Activated naive CD4-positive, alpha-beta T cell treated with anti-CD3 and anti-CD28 coated beads for 36 hours (primary cell): ENCODE measurements at places on chromosomes 3 and 15. TPM values are rescaled to one million over a fixed set of nuclear protein-coding genes. Genes with fewer than 3 reads are reported as not detected.

CPLX3 gene
- total RNA-seq = not detected

GRCh38 chr3:171809611-171809860, 747 bp downstream of the PLD1 start:
- H3K4me3 ChIP-seq = peak overlapping the region; percentile 76
- no peaks in the 10 kb centered on the region for H3K36me3 ChIP-seq
- peaks cover 37% of the 10 kb centered on the region for H3K27me3 ChIP-seq

- H3K4me3 ChIP-seq = no peak overlapping the region
- no peaks in the 10 kb centered on the region for H3K27me3 ChIP-seq
- H3K36me3 ChIP-seq = no peaks in the 10 kb centered on the region
- no peak overlapping the region for H3K27ac ChIP-seq
These were observed 46.9 kb upstream of the NTRK3 start for GRCh38 chr15:88303395-88303794.

CPEB1 gene
- total RNA-seq = not detected

RARB gene
- not detected for total RNA-seq

MOBP gene
- not detected for total RNA-seq

TF gene
- 0.07 TPM for total RNA-seq

DNA sequence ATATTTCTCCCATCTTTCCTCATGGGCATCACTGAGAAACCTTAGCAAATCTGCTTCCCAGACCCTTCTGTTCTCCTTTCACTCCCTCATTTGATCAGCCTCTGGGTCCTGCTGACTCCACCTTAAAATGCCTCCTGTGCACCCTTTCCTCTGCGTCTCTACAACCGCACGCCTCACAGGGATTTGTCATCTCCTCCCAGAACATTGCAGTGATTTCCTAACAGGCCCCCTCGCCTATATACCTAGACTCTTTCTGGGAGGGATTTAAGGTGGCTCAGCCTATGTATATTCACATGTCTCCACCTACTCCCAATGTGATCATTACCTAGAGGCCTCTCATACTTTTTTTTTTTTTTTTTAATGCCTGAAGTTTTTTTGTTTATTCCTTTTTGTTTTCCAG, 69.2 kb downstream of the LIPC start:
- H3K27ac ChIP-seq = no peak overlapping the region
- no peak for DNase-seq
- no peaks in the 10 kb centered on the region for H3K36me3 ChIP-seq
- peaks cover 21% of the 10 kb centered on the region for H3K4me1 ChIP-seq
- H3K27me3 ChIP-seq = no peaks in the 10 kb centered on the region

DNA sequence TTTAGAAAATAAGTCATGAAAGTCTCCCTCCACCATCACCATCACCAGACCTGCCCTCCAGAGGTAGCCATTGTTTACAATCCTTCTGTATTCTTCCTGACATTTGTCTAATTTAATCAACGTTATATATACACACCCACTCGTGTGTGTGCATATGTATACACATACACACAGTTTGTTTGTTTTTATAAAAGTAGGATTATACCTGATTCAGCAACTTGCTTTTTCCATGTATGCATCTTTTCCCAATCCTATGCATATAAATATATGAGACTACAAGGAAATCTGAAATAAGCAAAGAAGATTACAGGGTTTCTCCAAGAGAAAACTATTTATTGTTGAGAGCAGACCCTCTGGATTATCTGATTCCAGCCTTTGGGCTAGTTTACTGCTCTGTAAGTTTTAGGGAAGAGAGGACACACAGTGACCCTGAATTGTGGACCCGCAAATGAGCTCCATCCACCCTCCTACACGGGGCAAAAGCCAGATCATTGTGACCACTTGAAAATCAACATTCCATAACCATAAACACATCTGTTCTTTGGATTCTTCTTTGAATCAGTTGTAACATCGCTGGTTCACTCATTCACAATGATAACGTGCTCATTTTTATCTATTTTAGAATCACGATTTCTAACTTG, 104.3 kb downstream of the CPN2 start:
- no peaks in the 10 kb centered on the region for H3K36me3 ChIP-seq
- DNase-seq = no peak
- H3K27me3 ChIP-seq = no peaks in the 10 kb centered on the region
- H3K4me1 ChIP-seq = no peaks in the 10 kb centered on the region

DNA sequence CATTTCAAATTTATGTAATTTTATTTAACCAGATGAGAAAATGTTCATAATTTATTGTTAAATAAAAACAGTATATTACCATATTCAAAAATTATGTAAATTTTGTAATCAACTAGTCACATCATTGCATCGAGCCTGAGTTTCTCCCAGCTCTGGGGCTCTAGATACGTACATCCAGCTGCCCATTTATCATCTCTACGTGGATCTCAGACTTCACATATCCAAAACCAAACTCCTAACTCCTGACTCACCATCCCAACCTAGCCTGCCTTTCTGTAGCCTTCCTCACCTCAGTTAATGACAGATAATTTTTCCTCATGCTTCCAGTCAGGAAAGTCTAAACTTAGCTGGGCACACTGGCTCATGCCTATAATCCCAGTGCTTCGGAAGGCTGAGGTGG, 194.8 kb downstream of the SSR3 start:
- H3K4me1 ChIP-seq = no peaks in the 10 kb centered on the region
- no peaks in the 10 kb centered on the region for H3K27me3 ChIP-seq
- no peak for DNase-seq
- H3K4me3 ChIP-seq = no peak overlapping the region
- H3K27ac ChIP-seq = no peak overlapping the region

ADCY5 gene
- total RNA-seq = not detected

DNA sequence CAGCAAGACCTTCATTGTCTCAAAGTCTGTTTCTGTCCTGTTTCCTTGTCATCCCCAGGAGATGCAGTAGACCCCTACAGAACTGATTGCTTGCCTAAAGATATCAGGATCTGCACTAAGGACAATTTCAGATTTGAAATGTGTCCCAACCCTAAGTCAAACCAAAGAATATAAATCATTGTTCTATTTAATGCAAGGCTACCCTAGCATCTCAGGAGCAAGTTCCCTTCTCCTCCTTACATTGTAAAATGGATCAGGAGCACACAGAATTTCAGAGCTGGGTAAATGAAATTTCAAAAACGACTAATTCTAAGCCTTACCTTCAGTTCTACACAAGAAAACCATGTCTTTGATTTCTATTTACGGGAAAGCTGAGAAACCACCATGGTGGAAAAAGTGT, 360.9 kb upstream of the KCNH8 start:
- DNase-seq = no peak
- no peak overlapping the region for H3K4me3 ChIP-seq
- no peaks in the 10 kb centered on the region for H3K36me3 ChIP-seq
- H3K27ac ChIP-seq = no peak overlapping the region
- peaks cover 13% of the 10 kb centered on the region for H3K4me1 ChIP-seq

DNA sequence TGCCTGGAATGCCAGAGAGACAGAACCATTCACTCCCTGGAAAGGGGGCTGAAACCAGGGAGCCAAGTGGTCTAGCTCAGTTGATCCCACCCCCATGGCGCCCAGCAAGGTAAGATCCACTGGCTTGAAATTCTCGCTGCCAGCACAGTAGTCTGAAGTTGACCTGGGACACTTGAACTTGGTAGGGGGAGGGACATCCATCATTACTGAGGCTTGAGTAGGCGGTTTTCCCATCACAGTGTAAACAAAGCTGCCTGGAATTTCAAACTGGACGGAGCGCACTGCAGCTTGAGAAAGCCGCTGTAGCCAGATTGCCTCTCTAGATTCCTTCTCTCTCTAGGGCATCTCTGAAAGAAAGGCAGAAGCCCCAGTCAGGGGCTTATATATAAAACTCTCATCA, 310.7 kb upstream of the DPPA4 start:
- no peak overlapping the region for H3K4me3 ChIP-seq
- no peak overlapping the region for H3K27ac ChIP-seq
- no peak for DNase-seq
- peaks cover 3% of the 10 kb centered on the region for H3K27me3 ChIP-seq
- H3K4me1 ChIP-seq = no peaks in the 10 kb centered on the region

DNA sequence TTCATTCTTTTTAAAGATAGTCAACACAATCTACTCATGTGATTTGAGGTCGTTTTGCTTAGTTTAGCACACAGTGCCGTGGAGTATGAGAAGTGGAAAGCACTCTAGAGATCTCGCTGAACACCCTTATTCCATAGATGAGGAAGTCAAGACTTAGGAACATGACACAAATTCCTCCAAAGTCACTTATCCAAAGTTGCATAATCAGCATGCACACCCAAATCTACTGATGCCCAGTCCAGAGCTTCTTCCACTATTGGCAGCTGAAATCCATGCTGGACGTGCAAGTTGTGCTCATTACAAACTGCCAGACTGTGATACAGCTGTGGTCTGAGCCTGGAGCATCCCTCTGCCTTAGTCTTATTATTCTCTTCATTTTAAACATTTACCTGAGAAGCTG, 83.5 kb upstream of the ZNF280D start:
- no peaks in the 10 kb centered on the region for H3K27me3 ChIP-seq
- H3K4me1 ChIP-seq = no peaks in the 10 kb centered on the region
- H3K27ac ChIP-seq = no peak overlapping the region
- H3K4me3 ChIP-seq = no peak overlapping the region

GRCh38 chr15:98063315-98063714, 102.8 kb downstream of the ARRDC4 start:
- no peak overlapping the region for H3K4me3 ChIP-seq
- no peak overlapping the region for H3K27ac ChIP-seq
- no peaks in the 10 kb centered on the region for H3K4me1 ChIP-seq
- H3K36me3 ChIP-seq = no peaks in the 10 kb centered on the region
- DNase-seq = no peak

DNA sequence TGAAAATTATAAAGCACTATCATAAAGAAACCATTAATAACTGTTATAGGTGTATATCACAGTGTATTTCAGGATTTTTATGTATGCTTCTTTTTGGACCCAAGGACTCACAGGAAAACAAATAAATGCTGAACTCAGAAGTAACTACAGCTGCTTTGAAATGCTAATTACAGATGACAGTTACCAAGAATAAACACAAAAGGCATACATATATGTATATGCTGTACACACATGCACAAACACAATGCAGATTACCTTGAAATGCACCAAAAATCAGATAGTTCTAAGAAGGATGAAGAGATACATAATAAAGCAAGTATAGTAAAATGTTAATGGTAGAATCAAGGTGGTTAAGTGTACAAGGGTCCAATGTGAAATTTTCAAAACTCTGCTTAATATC, 52.2 kb downstream of the ZNF280D start:
- no peaks in the 10 kb centered on the region for H3K4me1 ChIP-seq
- no peaks in the 10 kb centered on the region for H3K27me3 ChIP-seq
- no peak for DNase-seq
- H3K27ac ChIP-seq = no peak overlapping the region

SLITRK3 gene
- not detected for total RNA-seq

MORC1 gene
- total RNA-seq = not detected

- H3K4me3 ChIP-seq = no peak overlapping the region
- H3K4me1 ChIP-seq = no peaks in the 10 kb centered on the region
- no peak overlapping the region for H3K27ac ChIP-seq
- no peaks in the 10 kb centered on the region for H3K36me3 ChIP-seq
- DNase-seq = no peak
- peaks cover 23% of the 10 kb centered on the region for H3K27me3 ChIP-seq
These were observed 8.8 kb upstream of the ACTC1 start for GRCh38 chr15:34804113-34804512.

GRCh38 chr3:107309312-107309711, 67.9 kb upstream of the CCDC54 start:
- H3K27me3 ChIP-seq = no peaks in the 10 kb centered on the region
- H3K4me1 ChIP-seq = no peaks in the 10 kb centered on the region
- no peak overlapping the region for H3K27ac ChIP-seq
- no peak overlapping the region for H3K4me3 ChIP-seq
- H3K36me3 ChIP-seq = no peaks in the 10 kb centered on the region

TICRR gene
- total RNA-seq = 20.7 TPM

ATP10A gene
- 11.9 TPM for total RNA-seq

DNA sequence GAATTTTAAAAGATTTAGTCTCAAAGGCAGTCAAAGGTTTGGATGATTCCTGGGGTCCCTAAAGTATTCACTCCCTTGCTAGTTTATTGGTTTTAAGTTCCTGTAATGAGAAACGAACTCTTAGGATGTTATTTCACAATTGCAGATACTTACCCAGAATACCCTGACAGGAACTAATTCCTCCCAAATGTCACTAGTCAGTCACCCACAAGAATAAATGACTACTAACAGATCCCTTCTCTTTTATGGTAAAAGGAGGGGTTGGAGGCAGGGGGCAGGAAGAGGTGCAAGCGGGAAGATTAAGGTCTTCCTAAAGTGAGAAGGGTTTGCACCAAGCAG, 174.2 kb upstream of the SLC2A2 start:
- H3K27ac ChIP-seq = no peak overlapping the region
- H3K36me3 ChIP-seq = peaks cover 19% of the 10 kb centered on the region
- no peak for DNase-seq
- H3K27me3 ChIP-seq = no peaks in the 10 kb centered on the region
- peaks cover 15% of the 10 kb centered on the region for H3K4me1 ChIP-seq

DNA sequence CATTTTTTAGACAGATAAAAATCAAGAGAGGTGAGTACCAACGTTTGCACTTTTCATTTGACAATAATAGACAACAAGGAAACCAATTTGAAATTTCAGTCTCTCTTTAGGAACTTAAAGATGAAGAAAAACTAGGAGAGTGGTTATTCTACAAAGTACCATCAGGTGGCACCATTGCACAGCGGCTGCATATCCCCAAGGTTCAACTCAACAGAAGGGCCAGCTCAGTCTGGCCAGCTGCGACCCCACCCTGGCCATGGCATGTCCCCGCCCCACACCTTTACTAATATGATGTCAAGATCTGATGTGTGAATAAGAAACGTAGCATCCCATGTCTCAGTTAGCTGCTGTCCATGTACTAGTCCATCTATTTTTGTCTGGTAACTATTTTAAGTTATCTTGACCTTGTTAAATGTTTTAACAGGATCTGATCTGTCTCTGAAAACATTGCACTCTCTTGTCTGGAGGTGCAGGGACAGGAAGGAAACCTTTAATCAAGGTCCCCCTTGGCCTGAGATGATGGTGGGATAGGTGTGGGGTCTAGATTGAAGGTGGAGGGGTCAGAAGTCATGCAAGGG, 35.5 kb upstream of the CGNL1 start:
- H3K27ac ChIP-seq = no peak overlapping the region
- no peak overlapping the region for H3K4me3 ChIP-seq
- no peaks in the 10 kb centered on the region for H3K36me3 ChIP-seq
- no peaks in the 10 kb centered on the region for H3K4me1 ChIP-seq
- peaks cover 2% of the 10 kb centered on the region for H3K27me3 ChIP-seq

DNA sequence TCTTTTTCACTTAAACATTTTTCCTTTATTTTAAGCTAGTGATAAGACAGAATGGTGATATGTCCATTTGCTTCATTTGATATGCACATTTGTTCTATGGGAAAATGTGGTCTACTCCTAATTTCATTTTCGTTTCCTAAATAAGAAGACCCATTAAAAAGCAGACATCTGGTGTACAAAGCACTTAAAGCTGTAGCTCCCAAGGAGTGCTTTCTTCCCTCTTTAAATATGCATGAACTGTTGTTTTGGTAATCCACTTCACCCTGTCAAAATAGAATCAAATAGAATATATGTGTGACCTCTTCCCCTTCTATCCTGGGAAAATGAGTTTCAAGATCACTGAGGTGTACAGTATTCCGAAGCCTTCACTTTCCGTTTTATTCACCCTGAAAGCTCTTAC, 182.8 kb downstream of the ROBO2 start:
- H3K27me3 ChIP-seq = no peaks in the 10 kb centered on the region
- H3K36me3 ChIP-seq = no peaks in the 10 kb centered on the region
- no peak overlapping the region for H3K4me3 ChIP-seq
- no peak overlapping the region for H3K27ac ChIP-seq

SEMA6D gene
- not detected for total RNA-seq
